ENCODE measurements at places on chromosomes 5 and 9.
A peak's percentile ranks its signal among the peaks of the same experiment; 100 is the strongest.

- no peak for DNase-seq
These were observed 11.7 kb upstream of the ERBIN start for GRCh38 chr5:65914641-65915196.

DNA sequence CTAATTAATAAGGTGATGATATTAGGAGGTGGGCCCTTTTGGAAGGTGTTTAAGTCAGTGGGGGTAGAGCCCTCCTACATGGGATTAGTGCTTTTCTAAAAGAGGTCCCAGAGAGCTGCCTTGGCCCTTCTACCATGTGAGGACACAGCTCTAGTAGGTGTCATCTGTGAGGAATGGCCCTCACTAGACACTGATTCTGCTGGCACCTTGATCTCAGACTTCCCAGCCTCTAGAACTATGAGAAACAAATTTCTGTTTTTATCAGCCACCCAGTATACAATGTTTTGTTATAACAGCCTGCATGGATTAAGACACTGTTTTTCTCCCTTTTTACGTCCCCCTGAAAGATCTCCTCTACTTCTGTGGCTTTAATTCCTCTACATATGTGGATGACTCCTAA, 31.6 kb downstream of the ACER2 start:
- DNase-seq: no peak

DNA sequence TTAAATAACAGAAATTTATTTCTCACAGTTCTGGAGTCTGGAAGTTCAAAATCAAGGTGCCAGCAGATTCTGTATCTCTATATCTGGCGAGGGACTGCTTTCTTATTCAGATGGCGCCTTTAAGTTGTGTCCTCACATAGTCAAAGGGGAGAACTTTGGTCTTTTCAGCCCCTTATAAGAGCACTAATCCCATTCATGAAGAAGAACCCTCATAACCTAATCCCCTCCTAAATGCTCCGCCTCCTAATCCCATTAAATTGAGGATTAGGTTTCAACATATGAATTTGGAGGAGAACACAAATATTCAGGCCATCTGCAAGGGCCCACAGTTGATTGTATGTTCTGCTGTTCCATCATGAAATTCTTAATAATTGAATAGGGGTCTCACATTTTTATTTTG, 10.8 kb upstream of the CCDC152 start:
- no peak for DNase-seq

- peak; percentile 66 for DNase-seq
These were observed 2.0 kb downstream of the PDLIM7 start for GRCh38 chr5:177495243-177496060.

GRCh38 chr5:100641833-100642232, 106.7 kb downstream of the FAM174A start:
- DNase-seq: no peak

DNA sequence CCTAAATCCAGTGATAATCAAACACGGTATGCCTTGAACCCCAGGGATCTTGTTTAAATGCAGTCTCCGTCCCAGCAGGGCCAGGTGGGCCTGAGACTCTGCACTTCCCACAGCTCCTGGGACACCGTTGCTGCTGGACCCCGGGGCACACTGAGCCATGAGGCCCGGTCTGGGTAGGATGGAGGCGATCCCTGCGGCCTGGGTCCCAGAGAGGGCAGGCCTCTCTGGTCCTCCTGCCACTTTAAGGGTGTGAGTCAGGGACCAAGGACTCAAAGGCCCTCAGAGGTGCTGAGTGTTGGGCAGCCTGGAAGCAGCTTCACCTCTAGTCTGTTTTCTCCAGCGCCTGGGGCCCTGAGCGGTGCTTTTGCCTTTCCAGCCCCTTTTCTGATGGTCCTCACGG, 34.1 kb upstream of the SLC9A3 start:
- DNase-seq: no peak

- DNase-seq: no peak
These were observed 35.9 kb downstream of the TGFBR1 start for GRCh38 chr9:99140685-99141314.

GRCh38 chr5:157611571-157612476, 36.2 kb upstream of the ADAM19 start:
- no peak for DNase-seq

- peak; percentile 79 for DNase-seq
These were observed 11.8 kb upstream of the ACTBL2 start for GRCh38 chr5:57494104-57495098.

- no peak for DNase-seq
These were observed 20.8 kb upstream of the KIF2A start for GRCh38 chr5:62284946-62285891.

DNA sequence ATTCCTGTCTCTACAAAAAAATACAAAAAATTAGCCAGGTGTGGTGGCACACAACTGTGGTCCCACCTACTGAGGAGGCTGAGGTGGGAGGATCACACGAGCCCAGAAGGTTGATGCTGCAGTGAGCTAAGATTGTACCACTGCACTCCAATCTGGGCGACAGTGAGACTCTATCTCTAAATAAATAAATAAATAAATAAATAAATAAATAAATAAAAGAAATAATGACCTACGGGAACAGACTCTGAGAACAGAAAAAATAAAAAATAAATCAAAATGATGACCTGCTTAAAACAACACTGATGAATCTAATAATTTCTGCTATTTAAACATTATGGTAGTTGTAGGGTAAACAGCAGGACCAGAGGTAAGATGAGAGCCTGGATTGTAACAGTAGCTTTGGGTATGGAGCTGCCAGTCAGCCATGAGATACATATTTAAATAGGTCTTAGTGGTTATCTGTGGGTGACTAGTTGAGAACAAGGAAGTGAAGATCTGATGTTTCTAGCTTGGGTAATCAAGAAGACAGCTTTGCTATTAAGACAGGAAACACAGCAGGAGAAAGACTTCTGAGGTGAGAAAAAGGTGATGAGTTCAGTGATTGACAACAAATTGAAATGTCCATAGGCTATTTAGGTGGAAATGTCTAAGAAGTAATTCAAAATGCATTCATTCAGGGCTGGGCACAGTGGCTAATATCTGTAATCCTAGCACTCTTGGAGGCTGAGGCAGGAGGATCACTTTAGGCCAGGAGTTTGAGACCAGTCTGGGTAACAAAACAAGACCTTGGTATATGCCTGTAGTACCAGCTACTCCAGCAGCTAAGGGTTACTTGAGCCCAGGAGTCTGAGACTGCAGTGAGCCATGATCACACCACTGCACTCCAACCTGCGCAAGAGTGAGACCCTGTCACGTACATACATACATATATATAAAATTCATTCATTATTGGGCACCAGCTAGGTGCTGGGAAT, 11.0 kb downstream of the RNF145 start:
- no peak for DNase-seq

GRCh38 chr9:108722396-108722795, 133.4 kb downstream of the ACTL7B start:
- DNase-seq: no peak

DNA sequence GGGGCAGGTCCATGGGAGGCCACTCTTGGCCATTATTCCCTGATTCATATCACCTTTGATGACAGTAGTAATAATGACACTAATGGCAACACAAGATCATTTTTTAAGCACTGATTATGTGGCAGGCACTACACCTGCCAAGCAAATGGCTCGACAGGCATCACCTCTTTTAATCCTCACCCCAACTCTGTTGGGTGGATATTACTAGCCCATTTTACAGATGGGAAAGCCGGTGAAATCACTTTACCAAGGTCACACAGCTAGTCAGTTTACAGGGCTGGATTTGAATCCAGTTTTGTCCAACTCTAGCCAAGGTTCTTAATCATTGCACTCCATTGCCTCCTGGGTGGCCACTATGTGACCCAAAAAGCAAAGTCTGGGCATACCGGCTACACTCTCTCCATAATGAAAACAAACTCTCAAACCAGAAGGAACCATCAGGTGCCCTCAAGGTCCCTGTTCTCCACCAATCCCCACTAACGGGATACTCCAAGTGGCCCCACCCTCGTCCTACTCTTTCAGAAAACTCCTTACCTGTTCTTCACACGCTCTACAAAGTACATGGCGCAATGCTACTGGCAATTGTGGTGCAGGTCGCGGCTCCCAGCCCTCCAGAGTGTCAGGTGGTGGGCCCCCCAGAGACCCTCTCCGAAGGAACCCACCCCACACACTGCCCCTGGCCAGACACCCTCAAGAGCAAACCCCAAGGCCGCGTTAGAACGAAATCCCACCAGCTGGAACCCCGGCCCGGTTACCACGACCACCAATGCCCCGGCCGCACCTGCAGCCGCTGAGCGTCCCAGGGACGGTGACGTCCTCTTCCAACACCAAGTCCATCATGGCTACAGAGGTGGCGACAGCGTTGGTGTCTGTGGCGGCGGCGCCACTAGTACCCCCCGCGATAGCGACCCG, 572 bp downstream of the CDK5RAP2 start:
- no peak for DNase-seq

- no peak for DNase-seq
These were observed 32.9 kb downstream of the FCHO2 start for GRCh38 chr5:72988769-72989168.

GRCh38 chr9:133954862-133955529, 37.1 kb downstream of the VAV2 start:
- DNase-seq: no peak

GRCh38 chr5:163478126-163478981, 17.9 kb downstream of the HMMR start:
- DNase-seq: no peak

DNA sequence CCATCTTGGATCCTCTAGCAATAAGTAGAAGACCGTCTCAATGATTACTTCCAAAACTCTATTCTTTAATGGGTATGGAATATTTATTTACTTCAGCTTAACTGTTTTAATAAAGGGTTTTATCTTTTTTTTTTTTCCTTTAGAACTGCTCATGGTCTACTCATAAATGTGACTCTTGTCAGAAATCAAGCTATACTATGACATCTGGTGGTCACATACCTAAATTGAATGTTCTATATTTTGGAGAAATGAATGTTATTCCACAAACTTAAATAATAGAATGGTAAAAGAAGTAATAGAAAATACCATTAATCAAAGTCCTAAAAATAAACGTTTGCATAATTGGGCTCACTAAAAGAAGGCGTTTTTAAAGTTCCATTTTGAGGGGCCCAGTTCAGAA, 131.2 kb upstream of the PLCXD3 start:
- DNase-seq: no peak

GRCh38 chr9:94923326-94924089, 197.0 kb downstream of the AOPEP start:
- no peak for DNase-seq

GRCh38 chr5:56026863-56027300, 32.1 kb upstream of the IL6ST start:
- peak; percentile 50 for DNase-seq

DNA sequence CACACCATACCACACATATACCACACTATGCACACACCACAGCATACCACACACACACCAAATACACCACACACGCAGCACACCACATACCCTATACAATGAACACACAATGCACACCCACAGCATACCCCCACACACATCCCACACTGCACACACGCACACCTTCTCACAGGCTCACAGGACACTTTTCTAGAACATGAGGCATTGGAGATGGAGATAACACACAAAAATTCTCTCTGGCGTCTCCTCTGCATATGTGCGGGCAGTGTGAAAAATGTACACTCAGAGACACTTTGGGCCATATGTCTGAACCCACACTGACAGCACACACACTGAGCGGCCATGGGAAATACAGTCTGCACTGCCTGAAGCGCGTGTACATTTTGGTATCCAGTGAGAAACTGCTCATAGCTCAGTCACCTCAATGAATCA, 278.1 kb downstream of the GADD45G start:
- DNase-seq: no peak

DNA sequence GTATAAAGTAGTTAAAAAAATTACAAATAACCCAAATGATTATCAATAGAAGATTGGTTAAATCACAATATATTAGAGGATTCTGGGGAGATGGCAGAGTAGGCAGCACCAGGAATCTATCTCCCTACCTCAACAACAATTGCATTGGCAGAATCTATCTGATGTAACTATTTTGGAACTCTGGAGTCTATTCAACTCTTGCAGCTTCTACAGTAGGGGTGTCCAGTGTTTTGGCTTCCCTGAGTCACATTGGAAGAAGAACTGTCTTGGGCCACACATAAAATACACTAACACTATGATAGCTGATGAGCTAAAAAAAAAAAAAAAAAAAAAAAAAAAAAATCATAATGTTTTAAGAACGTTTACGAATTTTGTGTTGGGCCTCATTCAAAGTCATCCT, 29.2 kb upstream of the ECM2 start:
- no peak for DNase-seq

- DNase-seq: no peak
These were observed 134.5 kb downstream of the GNAQ start for GRCh38 chr9:77896938-77897667.

GRCh38 chr5:167296661-167297060, 994.8 kb upstream of the WWC1 start:
- DNase-seq: no peak

DNA sequence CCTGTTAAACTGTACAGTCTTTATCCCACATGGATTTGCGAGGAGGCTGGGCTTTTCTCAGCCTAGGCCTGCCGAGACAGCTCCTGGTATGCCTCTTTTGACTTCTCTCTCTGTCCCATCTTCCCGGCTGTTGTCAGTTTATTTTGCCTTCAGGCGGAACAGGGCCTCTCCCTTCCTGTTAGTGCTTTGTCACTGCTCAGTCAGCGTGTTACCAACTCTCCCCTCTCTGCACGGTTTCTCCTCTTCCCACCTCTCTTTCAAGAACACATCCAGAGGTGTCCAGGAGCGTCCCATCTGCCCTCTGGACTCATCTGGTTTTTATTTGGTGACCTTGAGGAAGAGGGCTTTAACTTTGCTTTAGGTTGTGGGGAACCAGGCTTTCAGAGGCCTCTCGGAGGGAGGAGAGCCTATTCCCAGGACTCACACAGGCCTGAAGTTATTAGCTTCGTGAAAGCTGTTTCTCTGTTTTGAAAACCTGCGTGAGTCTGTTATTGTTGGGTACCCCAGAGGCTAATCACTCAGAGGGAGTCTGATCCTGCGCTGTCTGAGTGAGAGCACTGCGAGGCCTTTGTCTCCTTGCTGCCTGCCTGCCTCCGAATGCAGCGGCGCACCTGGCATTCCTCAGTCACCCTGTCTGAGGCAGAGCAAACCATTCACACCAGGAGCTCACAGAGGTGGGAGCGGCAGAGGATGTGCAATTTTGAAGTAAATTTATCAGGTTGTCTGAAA, 234.4 kb upstream of the MPDZ start:
- no peak for DNase-seq

GRCh38 chr5:41772785-41773442, 97.3 kb downstream of the OXCT1 start:
- no peak for DNase-seq

DNA sequence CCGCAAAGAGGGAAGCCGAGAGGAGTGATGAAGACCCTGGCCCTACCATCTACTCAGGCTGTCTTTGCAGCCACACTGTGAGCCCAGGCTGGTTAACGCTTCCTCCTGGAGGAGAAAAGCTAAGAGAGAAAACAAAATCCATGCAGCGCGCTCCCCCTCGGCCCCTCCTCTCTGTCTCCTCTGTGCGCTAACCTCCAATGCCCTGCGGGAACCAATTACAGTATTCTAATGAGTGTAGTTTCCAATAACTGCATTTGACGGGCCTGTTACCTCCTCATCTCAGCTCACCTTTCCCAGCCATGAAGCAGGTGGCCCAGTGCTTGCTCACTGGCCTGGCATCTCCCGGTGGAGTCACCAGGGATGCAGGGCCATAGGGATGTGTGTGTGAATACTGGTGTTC, 565.5 kb downstream of the EBF1 start:
- DNase-seq: no peak

- no peak for DNase-seq
These were observed 8.4 kb downstream of the SPEF2 start for GRCh38 chr5:35626108-35626507.

All from HS-27A (cell line).